ENCODE measurements at places on chromosomes 6 and 20. TPM values are rescaled to one million over a fixed set of nuclear protein-coding genes. Genes with fewer than 3 reads are reported as not detected.

DNA sequence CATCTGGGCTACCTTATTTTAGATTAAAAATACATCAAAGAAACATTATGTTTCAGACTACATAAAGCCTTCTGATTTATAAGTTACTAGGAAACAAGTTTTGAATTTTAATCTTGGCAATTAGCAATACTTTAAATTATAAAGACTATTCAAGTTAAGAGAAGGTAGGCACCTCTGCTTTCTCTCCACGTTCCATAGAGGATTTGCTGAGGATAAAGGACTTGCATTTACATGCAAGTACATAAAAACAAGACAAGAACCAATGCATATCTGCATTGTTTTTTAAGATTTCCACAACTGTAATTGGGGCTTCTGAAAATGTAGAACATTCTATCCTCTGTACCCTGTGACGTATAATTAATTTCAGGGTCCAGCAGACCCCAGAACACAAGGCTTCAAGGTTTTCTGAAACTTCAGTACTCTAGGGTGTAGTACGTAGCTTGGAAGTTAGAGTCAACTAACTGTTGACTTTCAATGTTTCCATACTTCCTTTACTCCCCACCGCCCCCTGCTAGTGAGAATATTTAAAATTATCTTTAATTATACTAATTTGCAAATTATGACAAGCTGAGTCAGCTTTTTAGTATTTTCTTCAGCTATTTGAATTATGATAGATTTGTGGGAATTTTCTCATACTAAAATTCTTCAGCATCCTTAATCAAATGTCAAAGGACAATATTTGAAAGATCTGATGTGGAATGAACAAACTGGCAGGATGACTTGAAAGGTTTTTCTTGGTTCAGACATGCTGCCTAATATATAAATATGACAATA lies 82.8 kb downstream of the PKIB start:
- no peak for DNase-seq

The GSTA4 gene
- 5.4 TPM for total RNA-seq

The APCDD1L gene
- not detected for total RNA-seq

- no peak for DNase-seq
Observed at GRCh38 chr6:106825156-106825555, 149.4 kb downstream of the CD24 start.

The FAXC gene
- not detected for total RNA-seq

- DNase-seq, result no peak
Observed at GRCh38 chr20:58597249-58597891, 53.7 kb upstream of the STX16 start.

GRCh38 chr20:10864076-10864672 lies 190.4 kb upstream of the JAG1 start:
- peak; percentile 50 for DNase-seq

DNA sequence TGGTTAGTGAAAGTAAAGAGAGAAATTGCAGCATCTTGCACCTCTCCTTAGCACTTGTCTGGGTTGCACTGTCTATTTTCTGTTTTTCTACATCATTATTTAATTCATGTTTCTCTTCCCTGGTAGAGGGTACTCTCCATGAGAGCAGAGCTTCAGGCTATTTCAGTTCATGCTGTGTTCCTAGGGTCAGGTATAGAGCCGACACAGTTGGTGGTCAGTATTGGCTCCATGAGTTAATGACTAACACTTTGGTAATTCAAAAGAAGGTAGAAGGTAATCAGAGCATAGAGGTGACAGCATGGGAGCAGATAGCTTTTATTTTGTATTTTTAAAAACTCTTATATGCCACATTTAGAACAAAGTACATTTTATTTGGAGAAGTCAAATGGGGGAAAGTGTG lies 42.7 kb downstream of the RIMS1 start:
- DNase-seq, result no peak

DNA sequence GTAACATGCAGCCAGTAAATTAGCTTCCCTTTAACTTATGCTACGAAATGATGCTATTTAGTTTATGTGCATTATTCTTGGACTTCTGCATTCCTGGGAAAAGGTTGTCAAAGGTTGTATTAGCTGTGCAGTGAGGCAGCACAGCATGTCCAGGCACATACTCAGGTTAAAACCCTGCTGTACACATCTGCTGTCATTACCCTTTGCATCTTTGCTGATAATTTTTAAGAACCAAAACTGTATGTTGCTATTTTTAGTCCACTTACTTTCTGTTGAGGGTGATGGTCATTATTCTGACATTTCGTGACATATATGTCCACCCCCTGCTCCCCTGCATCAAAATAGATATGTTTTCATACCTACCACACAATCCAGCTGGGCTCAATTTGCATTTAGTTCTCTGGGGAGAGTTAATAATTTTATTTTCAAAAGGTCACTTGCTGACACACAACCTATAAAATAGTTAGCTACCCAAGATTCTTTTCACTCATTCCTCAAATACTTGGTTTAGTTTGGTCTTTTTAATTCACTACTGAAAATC lies 142.5 kb upstream of the SPACA1 start:
- no peak for DNase-seq

DNA sequence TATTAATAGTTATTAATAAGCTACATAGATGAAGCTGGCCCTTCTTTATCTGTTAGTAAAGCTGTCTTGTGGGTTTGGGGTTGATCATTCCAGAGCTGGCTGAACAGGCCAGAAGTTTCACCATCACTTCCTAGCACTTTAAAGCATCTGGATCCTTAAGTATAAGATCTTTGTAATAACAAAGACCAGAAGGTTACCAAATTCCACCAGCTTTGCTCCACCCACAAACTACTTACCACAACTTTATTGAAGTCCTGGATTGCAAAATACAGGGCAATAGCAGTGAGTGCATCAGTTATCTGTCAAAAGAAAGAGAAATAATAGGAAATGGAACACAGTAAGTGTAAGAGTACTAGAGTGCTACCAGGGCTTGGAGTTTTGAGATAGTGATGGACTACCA lies 33.0 kb downstream of the PIGU start:
- DNase-seq, result no peak

DNA sequence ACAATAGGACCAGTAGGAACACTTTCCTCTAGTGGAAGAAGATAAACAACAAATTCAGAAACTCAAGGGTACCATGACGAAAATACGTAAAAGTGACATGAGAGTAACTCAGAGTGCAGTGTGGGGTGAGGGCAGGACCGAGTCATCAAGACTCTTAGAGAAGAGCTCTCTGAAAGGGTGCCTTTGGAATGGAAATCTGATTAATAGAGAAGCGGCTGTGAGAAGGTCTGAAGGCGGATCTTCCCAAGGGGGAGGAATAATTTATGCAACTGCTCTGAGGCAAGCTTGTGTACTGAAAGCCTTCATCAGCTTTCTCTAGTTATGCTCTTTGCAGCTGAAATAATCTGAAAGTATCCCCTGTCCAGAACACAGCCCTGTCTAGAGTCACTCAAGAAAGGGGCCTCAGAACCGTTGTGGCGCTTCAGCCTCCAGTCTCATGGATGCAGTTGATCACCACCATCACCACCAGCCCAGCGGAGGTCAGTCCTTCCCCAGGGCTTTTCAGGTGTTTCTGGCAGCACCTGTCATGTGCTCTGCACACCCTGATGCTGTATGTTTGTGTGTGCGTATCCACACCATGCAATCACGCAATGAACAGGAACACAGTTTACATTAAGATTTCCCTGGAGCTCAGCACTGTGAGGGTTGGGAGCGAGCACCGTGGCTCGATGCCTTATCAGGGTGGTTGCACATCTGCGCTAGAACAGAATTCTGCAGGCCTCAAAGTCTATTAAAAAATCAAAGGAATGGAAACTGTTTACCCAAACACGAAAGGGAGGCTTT lies 396.5 kb downstream of the SMOC2 start:
- no peak for DNase-seq

GRCh38 chr6:20681243-20681684 lies 147.0 kb downstream of the CDKAL1 start:
- no peak for DNase-seq

All from HT-29 (cell line).